Uterus (tissue), 4 donors: ENCODE measurements at places on chromosomes 2 and 18. TPM values are rescaled to one million over a fixed set of nuclear protein-coding genes. Genes with fewer than 3 reads are reported as not detected.

RHBDD1 gene
- total RNA-seq = 44.4 TPM

REG3G gene
- total RNA-seq = not detected

IL1A gene
- total RNA-seq = not detected

HOXD4 gene
- 16.5 TPM for total RNA-seq

CD207 gene
- 2.9 TPM for total RNA-seq

LONRF2 gene
- total RNA-seq = 27.9 TPM

ABCG8 gene
- total RNA-seq = 0.09 TPM

DUSP19 gene
- total RNA-seq = 0.29 TPM

IL1R2 gene
- 5.4 TPM for total RNA-seq

NYAP2 gene
- total RNA-seq = not detected

CIB4 gene
- not detected for total RNA-seq

GPR35 gene
- total RNA-seq = 1.7 TPM

RAPGEF4 gene
- total RNA-seq = 26.2 TPM

IL1R1 gene
- 94.9 TPM for total RNA-seq

ZNF512 gene
- 17.9 TPM for total RNA-seq

ARHGEF33 gene
- total RNA-seq = 5.9 TPM

SERPINB11 gene
- total RNA-seq = not detected

KLF11 gene
- 27.4 TPM for total RNA-seq

OR6B2 gene
- total RNA-seq = not detected

ALPG gene
- not detected for total RNA-seq

TWIST2 gene
- total RNA-seq = 199 TPM

LRP2 gene
- not detected for total RNA-seq

SATB2 gene
- total RNA-seq = 8.2 TPM

MC5R gene
- total RNA-seq = not detected

CD8B2 gene
- not detected for total RNA-seq

FBXO48 gene
- 6.8 TPM for total RNA-seq

DNER gene
- total RNA-seq = 1.9 TPM

DLGAP1 gene
- 1.5 TPM for total RNA-seq

REG1B gene
- not detected for total RNA-seq

CNTNAP5 gene
- total RNA-seq = 1.4 TPM

MAPRE3 gene
- 5.5 TPM for total RNA-seq

OR6B3 gene
- not detected for total RNA-seq
